ENCODE measurements at places on chromosomes 7 and 10.

- DNase-seq, result no peak
These were observed 26.2 kb upstream of the ECHDC3 start for GRCh38 chr10:11715815-11716494.

DNA sequence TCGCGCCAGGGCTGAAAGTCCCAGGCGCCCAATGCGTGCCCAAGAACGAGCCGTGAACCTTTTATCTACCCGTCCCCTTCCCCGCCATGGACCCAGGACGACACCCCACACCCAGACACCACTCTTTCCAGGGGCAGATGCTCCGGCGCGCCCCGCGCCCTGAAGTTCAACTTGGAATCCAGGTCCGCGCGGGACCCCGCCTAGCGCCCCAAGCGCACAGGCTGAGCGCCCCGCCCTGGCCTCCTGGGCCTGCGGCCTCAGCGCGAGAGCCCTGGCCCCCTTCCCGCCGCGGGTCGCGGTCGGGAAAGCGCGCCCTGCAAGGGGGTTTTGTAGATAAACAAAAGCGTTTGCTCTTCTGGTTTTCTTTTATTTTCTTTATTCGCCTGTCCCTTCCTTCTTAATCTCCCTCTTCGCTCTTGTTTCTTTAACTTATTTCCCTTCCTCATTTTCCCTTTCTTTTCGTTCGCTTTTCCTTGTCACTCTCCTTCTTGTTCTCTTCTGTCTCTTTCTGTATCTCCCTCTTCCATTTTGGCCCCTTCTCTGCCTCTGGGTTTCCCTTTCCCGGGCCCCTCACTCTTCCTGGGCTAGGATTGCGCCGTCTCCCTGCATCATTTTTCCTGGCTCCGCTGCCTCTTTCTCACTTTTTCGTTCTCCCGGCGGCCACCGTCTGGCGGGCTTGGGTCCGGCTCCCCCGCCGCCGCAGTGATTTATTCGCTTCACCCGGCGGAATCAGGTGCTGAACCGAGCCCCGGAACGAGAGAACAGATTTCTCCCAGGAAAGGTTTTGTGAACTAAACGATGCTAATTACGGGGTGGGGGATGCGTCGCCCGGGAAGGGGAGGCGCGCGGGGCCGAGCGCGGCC is 15.3 kb upstream of the PAX2 start:
- no peak for DNase-seq

GRCh38 chr10:68784476-68784875 is 42.9 kb upstream of the STOX1 start:
- DNase-seq, result no peak

DNA sequence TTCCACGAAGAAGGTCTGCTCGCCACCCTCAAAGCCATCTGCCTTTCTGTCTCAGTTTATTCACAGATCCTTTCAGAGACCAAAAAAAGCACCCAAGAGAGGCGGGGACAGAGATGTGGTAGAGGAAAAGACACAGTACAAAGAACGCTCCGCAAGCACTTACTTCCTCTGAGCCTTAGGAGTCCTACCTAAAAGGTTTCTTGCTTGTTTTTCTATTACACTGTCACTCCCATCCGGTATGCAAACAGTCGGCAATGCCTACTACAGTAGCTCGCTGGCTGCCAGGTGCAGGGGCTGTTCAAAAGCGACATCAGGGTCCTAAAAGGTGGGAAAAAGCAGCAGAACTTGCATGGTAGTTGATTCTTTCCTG is 816 bp downstream of the TECPR1 start:
- no peak for DNase-seq

- no peak for DNase-seq
These were observed 25.1 kb upstream of the GPR37 start for GRCh38 chr7:124790645-124791044.

DNA sequence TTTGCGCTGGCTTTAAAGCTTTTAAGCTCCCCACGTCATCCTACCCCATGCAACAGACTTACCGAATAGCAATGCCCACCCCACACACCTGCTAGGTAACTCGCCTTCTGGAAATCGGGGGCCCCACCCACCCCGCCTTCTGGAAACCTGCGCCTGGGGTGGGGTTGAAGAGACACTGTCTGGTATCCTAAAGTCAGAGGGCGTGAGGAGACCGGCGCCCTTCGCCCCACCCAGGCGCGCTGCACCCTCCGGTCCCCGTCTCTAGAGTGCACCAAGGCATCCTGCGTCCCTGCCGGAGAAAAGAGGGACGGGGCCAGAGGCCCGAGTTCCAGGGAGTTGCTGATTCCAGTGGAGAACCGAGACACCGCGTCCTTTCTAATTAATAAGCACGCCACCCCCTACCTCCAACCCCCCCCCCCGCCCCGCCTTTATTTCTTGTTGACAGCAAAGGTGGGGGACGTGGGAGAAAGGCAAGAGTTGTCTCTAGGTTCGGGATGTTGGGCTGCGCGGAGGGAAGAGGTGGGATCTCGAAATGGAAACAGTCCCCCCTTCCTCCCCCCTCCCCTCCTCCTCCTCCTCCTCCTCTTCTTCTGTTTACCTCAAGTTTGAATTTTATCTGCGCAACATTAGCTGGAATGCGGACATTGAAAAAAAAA is 220.9 kb upstream of the MKLN1 start:
- DNase-seq, result no peak
